B cell (primary cell): ENCODE measurements at places on chromosomes 7 and 10. TPM values are rescaled to one million over a fixed set of nuclear protein-coding genes. Genes with fewer than 3 reads are reported as not detected.

- peak; percentile 78 for DNase-seq
These were observed 554 bp downstream of the CSGALNACT2 start for GRCh38 chr10:43138757-43139241.

DNA sequence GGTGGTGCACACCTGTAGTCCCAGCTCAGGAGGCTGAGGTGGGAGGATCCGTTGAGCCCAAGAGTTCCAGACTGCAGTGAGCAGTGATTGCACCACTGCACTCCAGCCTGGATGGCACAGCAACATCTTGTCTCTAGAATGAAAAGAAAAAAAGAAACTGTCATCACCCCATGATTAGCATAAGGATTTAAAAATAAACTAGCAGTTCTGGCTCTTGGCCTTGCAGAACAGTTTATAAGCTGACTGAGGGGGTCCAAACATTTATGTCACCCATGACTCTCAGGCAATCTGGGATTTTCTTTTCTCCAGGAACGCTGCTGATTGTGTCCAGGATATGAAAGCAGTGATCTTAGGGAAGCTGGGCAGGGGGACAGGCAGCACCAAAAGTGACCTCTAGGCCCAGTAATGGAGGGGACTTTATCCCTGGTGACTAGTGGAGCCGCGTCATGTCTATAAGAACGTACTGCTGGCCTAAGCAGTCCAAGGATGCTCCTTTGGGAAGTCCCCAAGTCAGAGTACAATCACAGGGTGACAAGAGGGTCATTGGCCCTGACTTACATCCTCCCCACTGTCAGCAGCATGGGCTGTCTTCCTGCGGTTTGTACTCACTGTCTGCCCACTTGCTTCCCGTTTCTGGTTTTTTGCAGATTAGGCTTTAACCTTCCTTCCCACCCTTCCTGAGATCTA lies 177.4 kb downstream of the ARHGAP12 start:
- no peak for DNase-seq

GRCh38 chr7:136133551-136133950 lies 156.4 kb upstream of the MTPN start:
- DNase-seq = no peak

DNA sequence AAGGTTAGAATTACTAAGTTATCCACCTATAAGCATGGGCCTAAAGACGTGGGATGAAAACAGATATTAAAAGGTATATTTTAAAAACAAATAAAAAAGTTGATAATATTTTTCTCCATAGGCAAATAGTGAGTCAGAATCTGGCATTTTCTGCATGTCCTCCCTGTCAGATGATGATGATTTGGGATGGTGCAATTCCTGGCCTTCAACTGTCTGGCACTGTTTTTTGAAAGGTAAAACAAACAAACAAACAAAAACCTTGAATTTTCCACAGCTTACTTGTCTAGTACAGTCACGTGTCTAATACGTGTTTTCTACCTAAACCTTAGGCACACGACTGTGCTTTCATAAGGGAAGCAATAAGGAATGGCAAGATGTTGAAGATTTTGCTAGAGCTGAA lies 17.4 kb downstream of the HBP1 start:
- DNase-seq = no peak

GRCh38 chr7:120949998-120950538 lies 509 bp upstream of the ING3 start:
- no peak for DNase-seq

GRCh38 chr10:50576245-50576815 lies 47.4 kb downstream of the SGMS1 start:
- DNase-seq = no peak

DNA sequence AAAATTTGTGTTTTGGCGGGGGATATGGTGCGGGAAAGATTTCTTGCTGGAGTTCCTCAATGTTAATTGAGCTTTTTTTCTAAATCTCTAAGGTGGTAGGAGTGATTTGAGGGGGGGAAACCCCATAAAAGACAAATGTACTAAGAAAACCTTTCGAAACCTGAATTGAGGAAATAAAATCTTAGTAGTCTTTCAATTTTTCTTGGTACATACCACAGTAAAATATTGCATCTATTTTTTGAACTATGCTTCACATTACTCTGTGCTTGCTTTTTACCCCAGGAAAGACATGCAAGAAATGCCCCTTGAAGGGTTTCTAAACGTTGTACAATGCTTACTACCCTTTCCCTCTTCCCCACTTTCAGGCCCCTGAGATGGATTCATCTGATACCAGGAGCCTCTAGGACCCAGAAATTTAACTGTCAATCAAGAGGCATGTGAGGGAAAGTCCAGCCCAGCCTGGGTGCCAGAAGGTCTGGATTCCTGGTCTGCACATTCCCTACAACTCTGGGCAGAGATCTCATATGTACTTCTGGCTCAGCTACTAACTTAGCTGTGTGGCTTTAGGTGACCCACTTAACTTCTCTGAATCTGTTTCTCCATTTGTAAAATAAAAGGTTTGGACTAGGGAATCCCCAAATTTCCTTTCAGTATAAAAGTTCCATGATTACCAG lies 5.8 kb upstream of the PDCD4 start:
- peak; percentile 84 for DNase-seq

DNA sequence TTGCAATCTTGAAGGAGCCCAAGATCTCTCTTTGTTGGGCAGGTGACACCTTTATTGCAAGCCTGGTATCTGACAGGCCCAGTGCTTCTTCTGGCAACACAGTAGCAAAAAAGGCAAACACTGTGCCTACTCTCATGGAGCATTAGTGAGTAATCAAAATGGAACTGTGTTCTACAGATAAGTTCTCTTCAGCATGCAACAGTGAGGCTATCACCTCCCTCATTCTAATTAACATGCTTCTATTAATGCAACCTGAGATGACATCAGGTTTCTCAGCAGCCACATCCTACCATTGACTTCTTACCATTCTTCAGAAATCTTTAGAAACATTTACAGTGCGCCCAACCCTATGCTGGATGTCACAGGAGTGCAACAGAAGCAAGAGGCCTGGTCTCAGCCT lies 77.9 kb upstream of the KCNMA1 start:
- DNase-seq = no peak

DNA sequence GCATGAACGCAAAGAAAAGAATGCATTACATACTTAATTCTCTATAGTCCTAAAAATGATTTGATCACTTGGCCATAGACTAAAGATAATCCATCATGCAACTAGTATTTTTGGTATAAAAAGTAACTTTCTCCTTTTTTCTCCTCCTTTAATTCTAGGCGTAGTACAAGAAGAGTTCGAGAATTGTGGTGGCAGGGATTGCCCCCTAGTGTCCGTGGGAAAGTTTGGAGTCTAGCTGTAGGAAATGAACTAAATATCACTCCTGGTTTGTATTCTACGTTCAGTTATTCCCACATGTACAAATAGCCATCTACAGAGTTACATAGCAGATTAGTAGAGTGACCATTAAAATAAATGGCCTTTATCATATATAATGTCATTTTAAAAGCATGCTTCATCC lies 45.5 kb upstream of the HELLS start:
- DNase-seq = no peak

DNA sequence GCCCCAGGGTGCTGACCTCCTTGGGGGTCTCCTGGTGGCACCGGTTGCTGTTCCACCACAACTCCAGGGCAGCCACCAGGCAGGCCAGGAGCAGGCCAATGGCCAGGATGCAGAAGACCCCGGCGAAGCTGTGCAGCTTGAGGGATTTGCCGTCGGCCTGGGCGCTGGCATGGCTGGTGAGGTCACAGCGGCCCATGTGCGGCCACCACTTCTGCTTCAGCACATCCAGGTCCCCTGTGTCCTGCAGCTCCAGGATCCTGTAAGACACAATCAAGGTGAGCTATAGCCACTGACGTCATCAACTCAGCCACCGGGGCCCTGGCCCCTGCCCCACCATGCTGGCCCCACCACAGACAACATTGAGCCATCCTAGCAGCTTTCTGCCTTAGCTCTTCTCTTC lies 753.2 kb downstream of the GRID1 start:
- no peak for DNase-seq

GRCh38 chr10:94282369-94282768 lies 80.4 kb downstream of the NOC3L start:
- no peak for DNase-seq

DNA sequence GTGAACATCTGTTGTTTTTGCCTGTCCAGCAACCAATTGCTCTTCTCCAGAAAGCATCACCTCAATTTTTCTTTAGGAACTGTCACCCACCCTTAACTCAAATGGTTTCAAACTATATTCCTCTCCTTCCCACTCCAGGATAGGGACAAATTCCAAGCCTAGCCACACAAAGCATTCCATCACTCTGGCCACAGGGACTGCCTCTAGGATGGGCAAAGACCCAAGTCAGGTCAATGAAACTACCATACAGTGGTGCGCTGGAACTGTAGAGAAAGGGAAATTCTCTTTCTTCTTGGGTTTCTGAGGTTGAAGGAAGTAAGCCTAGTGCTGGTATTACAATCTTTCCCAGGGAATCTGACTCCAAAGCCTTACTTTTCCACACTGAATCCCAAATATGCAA lies 3.6 kb downstream of the MICU1 start:
- no peak for DNase-seq

DNA sequence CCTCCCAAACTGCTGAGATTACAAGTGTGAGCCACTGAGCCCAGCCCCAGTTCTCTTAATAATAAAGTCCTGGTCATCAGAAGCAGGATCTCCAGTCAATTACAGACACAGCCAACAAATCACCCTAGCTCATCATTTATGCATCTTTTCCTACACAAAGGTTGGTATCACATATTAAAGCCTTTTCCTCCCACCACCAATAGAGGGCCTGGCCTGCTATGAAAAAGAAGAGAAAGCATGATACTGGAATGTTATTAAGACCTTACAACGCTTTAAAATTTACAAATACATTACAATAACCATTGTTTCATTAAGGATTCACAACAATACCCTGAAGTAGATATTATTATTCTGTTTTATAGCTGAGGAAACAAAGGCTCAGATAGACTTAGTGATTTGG lies 25.9 kb downstream of the VAX1 start:
- no peak for DNase-seq

- no peak for DNase-seq
These were observed 65.8 kb downstream of the ATXN7L1 start for GRCh38 chr7:105810556-105810955.

- no peak for DNase-seq
These were observed 236.3 kb upstream of the LRRN3 start for GRCh38 chr7:110854651-110855050.

GRCh38 chr10:61901829-61902444 lies 438 bp downstream of the ARID5B start:
- no peak for DNase-seq

DNA sequence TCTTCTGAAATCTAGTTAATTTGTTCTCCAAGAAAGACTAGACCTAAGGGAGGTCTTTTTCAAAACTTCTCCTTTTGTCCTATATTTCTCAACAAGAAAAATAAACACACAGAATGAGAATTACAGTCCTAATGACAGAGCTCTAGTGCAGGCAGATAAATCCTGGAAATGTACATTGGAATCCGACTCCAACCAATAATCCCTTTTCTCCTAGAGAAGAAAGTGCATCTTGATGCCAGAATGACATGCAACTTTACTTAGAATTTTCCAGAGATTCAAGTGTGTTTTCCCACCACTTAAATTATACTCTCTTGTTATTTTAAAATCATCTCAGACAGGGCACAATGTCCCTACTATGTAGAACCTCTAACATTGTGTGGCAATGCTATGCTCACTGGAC lies 68.2 kb downstream of the MET start:
- no peak for DNase-seq

DNA sequence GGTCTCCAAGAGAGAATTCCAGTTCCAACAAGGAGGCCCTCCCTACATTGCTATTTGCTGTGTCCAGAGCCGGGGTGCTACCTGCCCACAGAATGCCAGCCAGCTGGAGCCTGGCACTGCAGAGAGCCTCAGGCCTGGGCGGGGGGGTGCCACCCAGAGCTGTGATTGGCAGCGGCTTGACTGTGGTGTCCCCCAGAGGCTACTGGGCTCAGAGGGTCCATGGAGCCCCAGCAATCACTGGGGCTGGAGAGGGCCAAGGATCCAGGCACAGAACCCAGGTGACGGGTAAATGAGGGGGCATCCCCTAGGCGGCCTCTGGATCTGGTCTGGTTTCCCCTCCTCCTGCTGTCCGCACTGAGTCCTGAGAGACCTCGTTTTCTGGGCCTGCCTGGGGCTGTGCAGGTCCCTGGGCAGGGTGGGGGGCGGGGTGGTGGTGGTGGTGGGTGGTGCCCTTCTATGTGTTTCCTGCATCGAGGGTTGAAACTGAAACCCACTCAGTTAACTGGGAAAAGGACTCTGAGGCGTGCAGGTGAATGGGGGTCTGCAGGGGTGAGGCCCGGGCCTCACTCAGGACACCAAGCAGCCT lies 12.6 kb downstream of the DPYSL4 start:
- no peak for DNase-seq

- DNase-seq = no peak
These were observed 41.2 kb downstream of the TACR2 start for GRCh38 chr10:69375307-69376151.

- DNase-seq = no peak
These were observed 41.5 kb upstream of the PRKCQ start for GRCh38 chr10:6621536-6621935.

DNA sequence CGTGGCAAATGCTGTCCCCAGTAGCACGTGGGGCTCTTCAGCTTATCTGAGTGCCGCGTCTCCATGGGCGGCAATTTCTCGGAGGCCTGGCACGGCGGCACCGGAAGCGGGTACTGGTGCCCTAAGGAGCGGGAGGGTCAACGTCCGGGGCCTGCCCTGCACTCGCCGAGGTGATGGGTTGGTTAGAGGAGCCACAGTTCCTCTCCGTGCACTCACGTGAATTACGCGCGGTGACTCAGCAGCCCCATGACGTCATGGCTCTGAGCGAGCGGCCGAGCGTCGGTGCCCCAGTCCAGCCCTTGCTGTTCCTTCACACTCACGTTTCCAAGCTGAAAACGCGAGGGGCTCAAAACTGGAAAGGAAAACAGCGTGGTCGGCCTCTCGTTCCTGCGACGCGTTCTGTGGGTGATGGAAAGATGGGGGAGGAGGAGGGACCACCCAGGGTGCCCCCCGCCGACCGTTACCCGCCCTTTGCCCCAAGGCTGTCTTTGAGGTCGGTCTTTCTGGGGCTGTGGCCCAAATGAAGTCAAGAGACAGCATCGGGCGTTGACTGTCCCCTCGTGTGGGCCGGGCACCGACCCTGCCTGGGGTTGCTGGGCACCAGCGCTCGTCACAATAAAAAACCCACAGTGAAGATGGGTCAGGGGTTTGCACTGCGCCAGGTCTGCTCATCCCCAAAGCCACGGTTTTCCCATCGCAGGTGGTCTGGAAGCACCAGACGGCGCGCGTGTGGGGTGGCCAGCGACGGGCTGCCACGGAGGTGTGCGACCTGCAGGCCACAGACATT lies 70.4 kb upstream of the CFAP46 start:
- DNase-seq = no peak

The PSMC2 gene
- 29.8 and 59.4 TPM in 2 replicates for polyA plus RNA-seq

The AOAH gene
- polyA plus RNA-seq = 2.6 and 3.8 TPM in 2 replicates

The ASB10 gene
- not detected in 2 replicates for polyA plus RNA-seq

The AASS gene
- polyA plus RNA-seq = 2.1 and 4.7 TPM in 2 replicates

The GHRHR gene
- polyA plus RNA-seq = not detected in 2 replicates

The ASAH2B gene
- 0.52 and 1.1 TPM in 2 replicates for polyA plus RNA-seq

The STOX1 gene
- polyA plus RNA-seq = 0.07 and 0.81 TPM in 2 replicates

The BMPER gene
- not detected in 2 replicates for polyA plus RNA-seq

The MACC1 gene
- 0.92 and 1.1 TPM in 2 replicates for polyA plus RNA-seq

The FGFR2 gene
- polyA plus RNA-seq = not detected in 2 replicates

The DPYSL4 gene
- 0.03 and 0.37 TPM in 2 replicates for polyA plus RNA-seq

The EGFR gene
- polyA plus RNA-seq = not detected in 2 replicates

The ABCA13 gene
- polyA plus RNA-seq = not detected in 2 replicates
